ENCODE measurements at places on chromosomes 1 and 21.
A peak's percentile ranks its signal among the peaks of the same experiment; 100 is the strongest.

- no peak for DNase-seq
Measured at GRCh38 chr1:96727860-96728259, 6.3 kb downstream of the PTBP2 start.

- DNase-seq: no peak
Measured at GRCh38 chr1:31615939-31616338, 1.6 kb upstream of the HCRTR1 start.

GRCh38 chr1:21114431-21114830 lies 62.3 kb downstream of the EIF4G3 start:
- no peak for DNase-seq

DNA sequence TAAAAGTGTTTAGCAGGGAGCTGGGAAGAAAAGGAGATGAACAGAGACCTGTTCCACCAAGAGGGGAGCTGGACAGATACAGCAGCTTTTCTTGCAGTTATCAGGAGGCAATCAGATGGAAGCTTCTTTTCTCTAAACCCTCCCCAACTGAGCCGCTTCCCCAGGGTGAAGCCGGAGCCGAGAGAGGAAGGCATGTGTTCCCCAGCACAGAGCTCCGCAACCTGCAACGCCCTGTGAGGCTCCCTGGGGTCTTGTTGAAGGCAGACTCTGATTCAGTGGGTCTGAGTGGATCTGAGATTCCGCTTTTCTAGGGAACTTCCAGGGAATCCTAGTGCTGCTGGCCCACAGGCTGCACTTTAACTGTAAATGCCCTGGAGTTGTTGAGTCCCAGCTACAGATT lies 139.1 kb upstream of the COA6 start:
- no peak for DNase-seq

DNA sequence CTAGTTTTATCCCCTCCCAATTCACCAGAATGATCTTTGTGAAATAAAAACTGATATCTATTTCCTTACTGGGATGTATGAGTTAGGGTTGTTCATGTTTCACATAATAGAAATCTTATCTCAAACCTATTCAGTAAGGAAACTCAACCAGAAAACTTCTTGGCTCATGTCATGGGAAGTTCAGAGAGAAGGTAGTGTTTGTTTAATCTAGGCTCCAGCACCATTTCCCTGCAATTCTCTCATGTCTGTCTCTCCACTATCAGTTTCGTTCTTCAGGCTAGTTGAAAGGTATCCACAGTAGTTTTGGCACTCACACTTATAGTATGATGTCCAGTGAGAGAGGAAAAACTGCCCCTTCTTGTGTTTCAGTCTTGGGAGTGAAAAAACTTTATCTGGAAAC lies 34.6 kb upstream of the UHMK1 start:
- DNase-seq: no peak

- DNase-seq: no peak
Measured at GRCh38 chr1:182268669-182269068, 122.9 kb downstream of the GLUL start.

DNA sequence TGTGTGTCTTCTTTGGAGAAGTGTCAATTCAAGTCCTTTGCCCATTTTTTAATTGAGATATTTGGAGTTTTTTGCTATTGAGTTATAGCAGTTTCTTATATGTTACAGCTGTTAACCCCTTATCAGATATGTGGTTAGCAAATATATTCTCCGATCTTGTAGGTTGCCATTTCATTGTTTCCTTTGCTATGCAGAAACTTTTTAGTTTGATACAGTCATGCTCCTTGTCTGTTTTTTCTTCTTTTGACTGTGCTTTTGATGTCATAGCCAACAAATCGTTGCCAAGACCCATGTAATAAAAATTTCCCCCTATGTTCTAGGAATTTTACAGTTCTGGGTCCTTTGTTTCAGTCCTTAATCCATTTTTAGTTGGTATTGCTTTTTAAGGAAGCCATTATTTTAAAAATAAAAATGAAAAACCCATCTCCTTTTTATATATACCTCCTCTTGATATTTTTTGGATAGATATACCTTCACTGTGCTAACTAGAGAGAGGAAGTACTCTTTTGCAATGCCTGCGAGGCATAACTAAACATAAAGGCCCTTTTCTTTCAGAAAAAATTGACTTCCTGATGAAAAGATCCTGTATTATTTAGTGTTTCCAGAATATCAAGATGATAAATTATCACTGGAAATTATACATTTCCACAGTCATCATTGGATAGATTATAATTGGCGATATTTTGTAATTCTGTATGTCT lies 127.8 kb downstream of the HS2ST1 start:
- no peak for DNase-seq

GRCh38 chr21:45487161-45487806 lies 55.0 kb downstream of the SLC19A1 start:
- DNase-seq: no peak

GRCh38 chr1:234839663-234840062 lies 229.7 kb upstream of the IRF2BP2 start:
- DNase-seq: no peak

DNA sequence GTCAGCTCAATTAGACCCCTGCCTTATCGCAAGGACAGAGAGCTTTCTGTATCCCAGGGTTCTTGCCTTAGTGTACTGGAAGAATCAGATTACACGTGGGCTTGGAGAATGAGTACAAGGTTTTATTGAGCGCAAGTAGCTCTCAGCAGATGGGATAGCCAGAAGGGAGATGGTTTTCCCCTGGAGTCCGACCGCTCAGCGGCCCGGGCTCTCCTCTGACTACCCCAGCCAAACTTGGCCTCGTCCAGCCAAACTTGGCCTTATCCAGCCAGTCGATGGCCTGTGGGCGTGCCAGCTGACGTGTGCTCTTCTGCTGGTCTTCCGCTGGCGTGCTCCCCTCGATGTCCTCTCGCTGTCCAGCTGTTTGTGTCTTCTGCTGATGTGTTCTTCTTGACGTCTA lies 136.9 kb downstream of the SYT14 start:
- DNase-seq: no peak

- no peak for DNase-seq
Measured at GRCh38 chr1:18644973-18645746, 14.5 kb downstream of the PAX7 start.

DNA sequence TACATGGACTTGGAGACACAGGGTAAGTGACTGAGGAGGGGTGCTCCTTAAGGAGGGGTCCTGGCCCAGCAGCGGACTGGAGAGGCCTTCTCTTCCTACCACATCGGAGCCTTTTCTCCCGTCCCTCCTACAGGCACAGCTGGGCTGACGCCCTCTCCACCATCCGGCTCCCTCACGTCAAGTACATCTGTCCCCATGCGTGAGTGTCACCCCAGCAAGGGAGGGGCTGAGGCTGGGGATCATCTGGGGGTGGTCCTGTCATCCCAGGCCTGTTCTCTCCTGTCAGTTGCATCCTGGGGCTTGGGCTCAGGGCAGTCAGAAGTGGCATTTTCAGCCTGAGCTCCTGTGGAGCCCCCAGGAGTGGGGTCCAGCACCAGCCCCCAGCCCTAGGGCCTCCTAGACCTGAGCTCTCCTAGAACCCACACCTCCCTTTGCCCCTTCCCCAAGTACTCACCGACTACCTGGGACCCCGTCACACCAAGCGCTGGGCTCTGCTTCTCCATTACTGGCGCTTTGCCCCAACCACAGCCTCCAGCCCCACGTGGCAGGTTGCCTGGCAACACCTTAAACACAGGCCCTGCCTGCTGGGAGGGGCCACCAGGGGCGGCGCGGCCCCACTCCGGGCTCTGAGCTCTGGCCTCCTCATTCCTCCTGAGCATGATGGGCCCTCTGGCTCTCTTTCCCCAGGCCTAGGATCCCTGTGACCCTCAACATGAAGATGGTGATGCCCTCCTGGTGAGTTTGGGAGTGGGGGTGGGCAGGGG lies 2.3 kb downstream of the LYPLA2 start:
- no peak for DNase-seq

GRCh38 chr1:49465486-49466185 lies 558.1 kb downstream of the AGBL4 start:
- no peak for DNase-seq

GRCh38 chr1:151760597-151761385 lies 2.5 kb downstream of the MRPL9 start:
- DNase-seq: no peak

- no peak for DNase-seq
Measured at GRCh38 chr1:178986204-178986603, 39.5 kb upstream of the FAM20B start.

DNA sequence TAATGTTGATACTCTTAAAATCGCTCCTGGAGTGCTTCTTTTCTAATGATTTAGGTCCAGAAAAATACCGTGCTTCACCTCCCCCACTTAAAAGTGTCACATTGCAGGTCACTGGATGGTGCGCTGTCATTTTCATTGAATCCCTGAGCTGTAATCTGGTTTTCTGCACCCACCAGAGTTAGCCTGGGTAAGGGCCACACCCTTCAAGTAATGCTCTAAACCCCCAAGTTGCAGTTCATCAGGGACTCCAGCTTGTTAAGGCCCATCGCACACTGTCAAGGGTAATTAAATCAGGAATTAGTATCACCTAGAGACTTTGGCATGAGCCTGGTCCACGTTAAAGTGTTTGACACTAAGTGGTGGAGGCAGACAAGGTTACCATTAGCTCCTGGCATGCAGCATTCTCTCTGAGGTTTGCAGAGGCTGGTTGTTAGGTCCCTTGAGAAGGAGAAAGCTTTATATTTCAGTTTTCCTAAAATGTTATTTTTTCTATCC lies 34.0 kb downstream of the ASTN1 start:
- DNase-seq: no peak

GRCh38 chr1:24103879-24104278 lies 8.1 kb downstream of the MYOM3 start:
- DNase-seq: no peak

DNA sequence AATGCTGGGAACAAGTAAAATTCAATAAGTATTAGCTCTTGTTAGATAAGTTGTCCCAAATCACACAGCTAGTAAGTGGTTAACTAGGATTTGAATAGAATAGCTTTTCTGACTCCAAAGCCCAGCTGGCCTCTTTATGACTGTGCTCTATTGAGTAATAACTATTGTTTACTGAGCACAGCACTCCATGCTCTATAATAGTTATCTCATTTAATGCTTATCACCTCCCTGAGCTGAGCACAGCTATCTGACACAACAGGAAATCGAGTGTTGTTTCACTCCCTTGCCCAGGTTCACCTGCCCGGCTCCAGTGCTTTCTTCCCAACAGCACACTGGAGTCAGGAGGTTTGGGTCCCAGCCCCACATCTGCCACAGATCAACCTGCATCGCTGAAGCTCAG lies 38.8 kb upstream of the STMN1 start:
- no peak for DNase-seq

GRCh38 chr1:226940029-226940805 lies at the start of gene COQ8A:
Gene COQ8A, plus strand, starts transcription at chr1:226940294. Its CDS starts 21,092 bp downstream, at chr1:226961386.
- peak; percentile 92 for DNase-seq

DNA sequence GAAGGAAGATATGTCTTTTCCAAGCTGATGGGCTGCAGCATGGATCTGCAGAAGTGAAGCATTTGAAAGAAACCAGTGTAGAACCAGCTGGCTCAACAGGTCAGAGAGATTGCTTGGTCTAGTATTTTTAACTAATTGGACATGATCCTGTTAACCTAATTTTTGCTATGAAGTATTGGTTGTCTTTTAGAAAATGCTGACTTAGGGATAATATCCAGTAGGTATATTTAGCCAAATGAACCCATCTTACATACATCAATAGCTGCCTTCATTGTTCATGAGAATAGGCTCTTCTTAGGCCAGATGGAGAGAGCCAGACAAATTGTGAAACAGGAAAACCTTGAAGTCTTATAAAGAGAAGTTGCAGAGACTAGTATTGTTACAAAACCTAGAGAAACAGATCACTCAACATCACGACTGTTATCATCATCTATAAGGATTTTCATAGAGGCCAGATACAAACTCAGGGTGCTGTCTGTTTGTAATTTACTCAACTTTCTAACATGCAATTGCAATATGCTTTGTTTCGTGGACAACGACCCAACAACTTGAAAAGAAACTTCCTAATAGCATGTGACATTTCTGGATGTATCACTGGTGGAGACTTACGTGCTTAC lies 148.2 kb downstream of the DISC1 start:
- no peak for DNase-seq

DNA sequence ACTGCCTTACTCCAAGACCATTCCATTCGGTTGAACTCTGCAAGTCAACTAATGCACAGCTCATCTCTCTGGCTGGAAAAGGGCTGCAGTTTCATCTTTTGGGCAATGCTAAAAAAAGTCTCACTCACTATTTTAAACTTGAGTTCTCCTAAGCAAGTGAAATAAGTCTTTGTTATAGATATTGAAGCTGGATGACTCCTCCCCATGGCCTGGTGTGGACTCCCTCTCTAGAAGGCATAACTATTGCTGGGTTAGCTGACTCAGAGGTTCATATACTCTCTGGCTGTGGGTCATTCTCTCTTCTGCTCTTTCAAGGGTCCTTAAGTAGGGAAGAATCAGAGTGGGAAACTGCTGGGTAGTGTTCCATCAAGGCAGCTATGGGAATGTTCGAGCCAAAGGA lies 88.0 kb downstream of the XCL2 start:
- DNase-seq: no peak

- no peak for DNase-seq
Measured at GRCh38 chr1:234922987-234923386, 205.7 kb downstream of the TOMM20 start.

GRCh38 chr1:91792489-91793071 lies 93.4 kb downstream of the TGFBR3 start:
- DNase-seq: no peak

GRCh38 chr1:1167841-1168450 lies 5.7 kb upstream of the TTLL10 start:
- no peak for DNase-seq

GRCh38 chr1:11898086-11898785 lies 28.0 kb downstream of the KIAA2013 start:
- no peak for DNase-seq

DNA sequence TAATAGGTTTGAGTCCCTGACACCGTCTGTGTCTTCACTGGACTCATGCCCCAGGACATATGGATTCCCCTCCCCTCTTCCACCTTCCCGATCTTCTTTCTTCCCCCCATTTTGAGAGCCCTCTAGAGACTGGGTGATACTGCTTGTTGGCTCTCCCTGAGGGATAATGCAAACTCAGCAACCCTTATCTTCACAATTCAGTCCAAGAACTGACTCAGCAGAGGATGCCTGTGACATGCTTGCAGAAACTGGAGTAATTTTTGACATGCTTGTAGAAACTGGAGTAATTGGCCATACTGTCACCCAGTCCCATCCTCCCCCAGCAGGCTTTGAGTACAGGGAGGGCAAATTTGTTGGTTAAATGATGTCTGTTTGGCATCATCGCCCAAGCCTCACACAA lies 127.6 kb upstream of the CTTNBP2NL start:
- no peak for DNase-seq

DNA sequence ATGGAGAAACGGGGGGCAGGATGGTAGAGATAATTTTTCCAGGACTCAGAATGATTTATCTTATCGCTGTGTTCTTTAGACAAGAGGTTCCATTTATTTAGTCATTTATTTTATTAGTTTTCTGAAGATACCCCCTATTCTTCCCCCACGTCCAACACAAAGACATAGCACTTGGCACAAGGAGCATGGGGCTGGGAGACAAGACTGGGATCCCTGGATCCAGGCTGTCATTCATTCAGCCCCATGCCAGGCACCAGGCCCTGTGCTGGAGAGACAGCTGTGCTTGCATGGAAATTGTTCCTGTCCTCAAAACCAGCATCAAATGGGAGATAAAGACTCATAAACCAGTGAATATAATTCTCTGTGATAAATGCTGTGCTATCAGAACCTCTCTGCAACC lies 27.1 kb upstream of the PLXNA2 start:
- no peak for DNase-seq

- DNase-seq: no peak
Measured at GRCh38 chr21:36132696-36133095, 2.2 kb upstream of the CBR3 start.
